Activated T-helper 1 cell treated with anti-CD3 and anti-CD28 coated beads, Interleukin-2, amount 50 U/mL, for 16 hours (primary cell): ENCODE measurements at places on chromosomes 13 and 19.

GRCh38 chr13:79735228-79735627 is 254.3 kb downstream of the NDFIP2 start:
- no peak for DNase-seq

GRCh38 chr19:8041531-8041931 is 11.0 kb upstream of the CCL25 start:
- DNase-seq, result no peak

GRCh38 chr19:1826557-1827521 is 14.8 kb upstream of the ATP8B3 start:
- DNase-seq, result no peak

- DNase-seq, result no peak
Observed at GRCh38 chr13:82136880-82137279, 1745.4 kb downstream of the SLITRK1 start.

- DNase-seq, result no peak
Observed at GRCh38 chr13:31905961-31906360, 125.6 kb upstream of the FRY start.

GRCh38 chr13:102386461-102386860 is 15.4 kb downstream of the FGF14 start:
- no peak for DNase-seq

DNA sequence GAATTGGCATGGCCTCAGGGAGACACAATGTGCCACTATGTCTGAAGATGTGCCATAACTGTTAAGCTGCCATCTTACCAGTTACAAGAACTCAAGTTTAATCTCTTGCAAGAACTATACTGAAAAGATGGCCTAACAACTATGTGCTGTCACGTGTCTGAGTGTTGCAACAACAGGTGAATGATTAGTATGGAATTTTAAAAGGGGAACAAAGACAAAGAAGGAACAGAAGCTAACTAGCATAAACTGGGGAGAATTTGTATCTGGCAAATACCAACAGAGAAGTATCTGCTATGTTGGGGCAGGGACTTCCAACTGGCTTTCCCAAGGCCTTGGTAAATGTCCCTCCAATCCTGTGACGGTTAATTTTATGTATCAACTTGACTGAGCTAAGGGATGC is 11.5 kb upstream of the ACOD1 start:
- DNase-seq, result no peak

DNA sequence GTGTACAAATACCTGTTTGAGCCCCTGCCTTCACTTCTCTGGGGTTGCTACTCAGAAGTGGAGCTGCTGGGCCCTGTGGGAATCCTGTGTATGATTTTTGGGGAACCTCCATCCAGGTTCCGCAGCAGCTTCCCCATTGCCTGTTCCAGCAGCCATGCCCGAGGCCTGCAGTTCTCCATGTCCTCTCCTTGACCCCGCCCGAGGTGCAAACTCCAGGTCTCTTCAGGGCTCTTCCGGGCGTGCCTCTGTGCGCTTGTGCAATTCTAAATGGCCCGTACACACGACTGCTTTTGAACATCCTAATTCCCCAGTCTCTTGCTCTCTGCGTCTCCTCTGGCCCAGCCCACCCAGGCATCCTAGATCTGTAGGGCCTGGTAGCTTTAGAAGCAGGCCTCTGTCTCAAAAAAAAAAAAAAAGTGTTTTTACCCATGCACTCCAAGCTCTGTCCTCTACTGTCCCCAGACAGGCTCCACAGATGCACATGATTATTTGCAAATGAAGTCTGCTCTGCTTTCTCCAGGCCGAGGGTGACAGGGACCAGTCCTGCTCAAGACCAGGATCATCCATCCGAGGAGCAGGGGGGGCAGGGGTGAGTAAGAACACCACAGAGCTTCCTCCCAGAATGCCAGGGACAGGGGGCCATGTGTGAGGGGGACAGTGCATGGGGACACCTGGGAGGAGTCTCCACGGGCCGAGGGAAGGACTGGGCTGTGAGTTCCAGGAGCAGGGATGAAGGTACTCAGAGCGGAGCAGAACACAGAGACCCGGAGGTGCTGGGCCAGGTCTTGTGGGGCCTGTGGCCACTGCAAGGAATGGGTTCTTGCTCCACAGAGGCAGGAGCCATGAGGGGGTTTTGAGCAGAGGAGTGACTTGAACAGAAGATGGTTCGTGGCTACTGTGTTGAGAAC is 51.7 kb downstream of the SLC7A9 start:
- DNase-seq, result no peak

GRCh38 chr13:80753866-80754265 is 412.9 kb upstream of the SPRY2 start:
- no peak for DNase-seq

DNA sequence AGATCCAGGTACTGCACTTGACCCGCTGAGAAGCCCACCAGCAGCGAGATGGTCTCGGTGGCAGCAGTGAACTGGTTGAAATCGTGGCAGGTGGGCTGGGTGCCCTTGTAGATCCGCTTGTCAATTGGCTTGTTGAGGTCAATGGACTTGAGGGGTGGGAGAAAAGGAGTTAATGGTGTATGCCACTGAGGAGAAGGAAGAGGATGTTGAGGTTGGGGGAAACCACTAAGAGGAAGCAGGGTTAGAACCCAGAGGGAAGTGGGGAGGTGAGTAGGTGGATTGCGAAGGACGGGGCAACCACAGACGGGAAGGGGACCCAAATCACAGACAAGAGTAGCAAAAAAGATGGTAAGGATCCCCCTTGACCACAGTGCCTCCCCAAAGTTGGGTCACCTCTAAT is 1.7 kb downstream of the DMWD start:
- no peak for DNase-seq

- no peak for DNase-seq
Observed at GRCh38 chr13:64716936-64717335, 2513.2 kb downstream of the PCDH9 start.

DNA sequence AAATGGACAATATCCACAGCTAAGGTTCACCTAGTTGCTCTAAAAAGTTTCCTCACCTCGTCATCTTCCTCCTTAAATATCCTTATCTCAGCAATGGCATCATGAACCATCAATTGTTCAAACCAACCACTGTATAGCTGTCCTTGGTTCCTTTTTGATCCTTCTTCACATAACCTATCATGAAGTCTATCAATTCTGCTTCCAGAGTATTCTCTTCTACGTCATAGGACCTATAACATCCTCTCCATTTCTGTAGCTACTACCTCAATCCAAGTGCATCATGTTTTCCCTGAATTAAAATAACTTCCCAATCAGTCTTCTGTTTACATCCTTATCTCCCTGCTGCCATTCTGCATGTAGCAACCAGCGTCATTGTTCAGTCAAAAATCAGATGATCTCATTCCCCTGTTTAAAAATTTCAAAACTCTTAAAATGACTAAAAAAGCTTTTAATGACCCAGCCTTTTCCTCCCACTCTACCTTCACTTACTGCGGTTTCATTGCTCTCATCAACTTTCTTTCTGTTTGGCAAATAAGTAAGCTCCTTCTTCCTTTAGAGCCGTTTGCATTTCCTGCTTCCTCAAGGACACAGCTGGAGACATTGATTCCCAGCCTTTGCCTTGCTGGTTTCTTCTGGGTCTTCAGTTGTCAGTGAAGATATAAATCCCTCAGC is 223.9 kb upstream of the MIR17HG start:
- no peak for DNase-seq
